ENCODE measurements at places on chromosomes 7 and 10.

GRCh38 chr7:144786522-144786921 lies 49.3 kb downstream of the TPK1 start:
- DNase-seq, result no peak

DNA sequence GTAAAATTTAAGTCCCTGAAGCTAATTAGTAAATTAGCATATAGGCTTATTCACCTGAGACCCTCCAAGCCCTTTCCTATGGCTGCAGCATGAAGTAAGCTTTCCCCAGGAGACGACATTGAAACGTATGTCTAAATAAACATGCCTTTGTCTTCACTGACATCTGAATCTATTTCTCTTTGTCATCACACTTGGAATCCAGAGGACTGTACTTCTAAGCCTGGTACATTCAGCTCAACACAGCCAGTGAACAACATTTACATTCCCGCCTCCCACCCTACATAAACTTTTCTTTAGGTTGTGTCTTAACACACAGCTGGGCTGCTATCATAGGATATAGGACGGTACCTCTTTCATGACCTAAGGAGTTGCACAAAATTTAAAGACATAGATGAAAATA lies 414.4 kb downstream of the SFMBT2 start:
- no peak for DNase-seq

DNA sequence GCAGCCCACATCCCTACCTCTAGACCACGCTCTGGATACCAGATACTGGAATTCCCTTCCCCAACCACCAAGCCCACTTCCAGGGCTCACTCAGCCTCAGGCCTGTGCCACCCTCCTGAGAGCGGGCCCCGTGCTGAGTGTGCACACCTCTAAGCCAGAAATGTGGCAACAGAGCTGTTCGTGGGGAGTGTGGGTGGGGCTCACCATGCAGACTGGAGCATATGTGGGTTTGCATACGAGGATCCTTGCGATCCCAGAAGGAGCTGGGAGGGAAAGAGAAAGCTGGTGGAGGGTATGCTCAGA lies 13.0 kb upstream of the LIMK1 start:
- DNase-seq, result no peak

DNA sequence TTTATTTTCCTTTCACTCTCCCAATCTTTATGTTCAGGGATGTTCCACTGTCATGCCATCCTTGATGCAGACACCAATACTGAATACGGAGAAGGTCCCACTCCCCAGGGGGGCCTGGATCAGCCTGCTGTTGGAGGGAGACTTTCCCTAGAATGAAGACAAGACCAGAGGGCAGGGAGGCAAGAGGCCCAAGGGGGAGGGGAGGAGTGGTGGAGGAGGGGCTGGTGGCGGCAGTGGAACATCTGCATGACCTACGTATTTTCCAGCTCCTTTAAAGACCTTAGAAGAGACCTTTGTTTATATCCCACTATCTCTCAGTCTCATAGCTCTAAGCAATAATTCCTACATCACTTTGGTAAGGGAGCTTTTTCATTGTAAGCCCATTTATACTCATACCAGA lies 183.0 kb downstream of the HECW1 start:
- DNase-seq, result no peak
